ENCODE measurements at places on chromosomes 5 and 9.

DNA sequence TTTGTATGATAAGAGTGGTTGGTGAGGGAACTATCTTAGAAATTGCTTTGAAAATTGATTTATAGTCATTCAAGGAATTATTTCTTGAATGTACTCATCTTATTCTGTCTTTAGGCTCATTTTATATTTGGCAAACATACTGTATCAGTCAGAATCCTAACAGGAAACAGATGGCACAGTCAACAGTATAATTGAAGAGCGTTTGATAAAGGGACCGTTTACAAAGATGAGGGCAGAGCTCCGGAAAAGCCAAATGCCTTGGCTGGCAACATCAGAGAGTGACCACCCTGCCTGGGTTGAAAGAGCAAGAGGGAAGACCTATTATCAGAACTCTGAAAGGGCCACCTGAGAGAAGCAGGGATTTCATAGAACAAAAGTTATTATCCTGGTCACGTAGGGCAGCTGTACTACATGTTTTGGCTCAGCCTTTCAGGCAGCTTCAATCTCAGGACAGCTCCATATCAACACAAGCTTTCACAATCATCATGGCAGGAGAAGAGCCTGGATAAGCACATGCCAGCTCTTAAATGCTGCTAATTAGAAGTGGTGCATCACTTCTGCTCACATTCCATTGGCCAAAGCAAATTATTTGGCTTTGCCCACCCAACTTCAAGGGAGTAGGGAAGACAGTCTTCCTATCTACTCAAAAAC, 47.2 kb upstream of the ARL15 start:
- DNase-seq, result peak; percentile 54

DNA sequence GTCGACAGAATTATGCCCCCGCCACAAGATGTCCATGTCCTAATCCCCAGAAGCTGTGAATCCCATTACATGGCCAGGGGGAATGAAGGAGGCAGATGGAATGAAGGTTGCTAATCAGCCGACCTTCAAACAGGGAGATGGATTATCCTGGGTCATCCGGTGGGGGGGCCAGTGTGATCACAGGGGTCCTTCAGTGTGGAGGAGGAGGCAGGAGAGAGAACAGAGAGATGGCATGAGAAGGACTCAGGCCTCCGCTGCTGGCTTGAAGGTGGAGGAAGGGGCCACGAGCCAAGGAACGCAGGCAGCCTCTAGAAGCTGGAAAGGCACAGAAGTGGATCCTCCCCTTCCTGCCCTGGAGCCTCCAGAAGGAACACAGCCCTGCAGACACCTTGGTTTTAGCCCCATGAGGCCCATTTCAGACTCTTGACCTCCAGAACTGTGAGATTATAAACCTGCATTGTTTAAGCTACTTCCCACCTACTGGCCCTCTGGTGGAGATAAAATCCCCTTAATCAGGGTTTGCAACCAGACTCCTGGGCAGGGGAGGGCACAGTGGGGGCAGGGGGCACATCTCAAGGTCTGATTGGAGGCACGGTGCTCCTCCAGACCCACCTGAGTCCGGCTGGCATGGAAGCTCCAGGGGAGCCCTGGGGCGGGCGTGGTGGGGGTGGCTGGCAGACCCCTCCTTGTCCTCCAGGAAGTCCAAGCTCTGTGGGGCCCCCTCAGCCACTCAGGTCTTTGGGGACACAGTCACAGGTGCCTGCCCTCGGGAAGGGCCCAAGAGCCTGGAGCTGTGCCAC, 13.8 kb downstream of the PTGES2 start:
- peak; percentile 78 for DNase-seq

DNA sequence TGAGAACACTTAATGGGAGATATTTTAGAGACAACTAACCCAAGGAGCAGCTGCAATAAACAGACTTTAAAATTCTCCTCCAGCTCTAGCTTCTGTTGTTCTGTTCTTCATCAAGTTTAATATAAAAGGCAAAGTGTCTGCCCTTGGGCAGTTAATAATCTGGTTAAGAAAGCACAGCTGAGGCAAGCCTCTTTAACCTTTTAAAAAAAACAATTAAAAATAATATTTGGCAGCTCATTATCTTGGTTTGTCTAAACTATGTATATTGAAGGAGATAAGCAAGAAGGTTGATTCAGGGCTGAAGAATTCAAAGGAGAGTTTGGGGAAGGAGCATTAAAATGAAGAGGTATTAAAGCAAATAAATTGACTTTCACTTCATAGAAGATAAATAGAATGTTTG, 75.4 kb downstream of the TSSK1B start:
- no peak for DNase-seq

GRCh38 chr5:65508978-65509377, 27.3 kb upstream of the ADAMTS6 start:
- no peak for DNase-seq

- DNase-seq, result no peak
Observed at GRCh38 chr9:134221273-134222017, 57.1 kb upstream of the RNU6ATAC start.
